ENCODE measurements at places on chromosomes 11 and 22.

- no peak for DNase-seq
These were observed at the start of gene MS4A6E for GRCh38 chr11:60326955-60327354. Gene MS4A6E, plus strand, starts transcription at chr11:60327255. Its CDS starts 7,641 bp downstream, at chr11:60334896.

DNA sequence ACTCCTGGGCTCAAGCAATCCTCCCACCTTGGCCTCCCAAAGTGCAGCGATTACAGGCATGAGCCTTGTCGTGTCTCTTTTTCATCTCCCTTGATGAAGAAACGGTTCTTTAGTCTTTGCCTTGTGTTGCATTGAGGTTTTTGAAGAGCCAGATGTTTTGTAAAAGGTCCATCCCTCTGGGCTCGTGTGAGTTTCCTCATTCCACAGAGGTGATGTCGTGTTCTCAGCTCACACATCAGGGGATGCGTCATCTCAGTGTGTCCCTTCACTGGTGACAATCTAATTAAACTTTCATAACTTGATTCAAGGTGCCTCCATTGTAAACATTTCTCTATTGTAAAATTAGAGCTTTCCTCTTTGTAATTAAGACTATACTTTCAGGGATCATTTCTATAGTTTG lies 29.7 kb upstream of the TEF start:
- DNase-seq = no peak

- DNase-seq = no peak
These were observed 151.7 kb downstream of the UVRAG start for GRCh38 chr11:75966537-75967287.

DNA sequence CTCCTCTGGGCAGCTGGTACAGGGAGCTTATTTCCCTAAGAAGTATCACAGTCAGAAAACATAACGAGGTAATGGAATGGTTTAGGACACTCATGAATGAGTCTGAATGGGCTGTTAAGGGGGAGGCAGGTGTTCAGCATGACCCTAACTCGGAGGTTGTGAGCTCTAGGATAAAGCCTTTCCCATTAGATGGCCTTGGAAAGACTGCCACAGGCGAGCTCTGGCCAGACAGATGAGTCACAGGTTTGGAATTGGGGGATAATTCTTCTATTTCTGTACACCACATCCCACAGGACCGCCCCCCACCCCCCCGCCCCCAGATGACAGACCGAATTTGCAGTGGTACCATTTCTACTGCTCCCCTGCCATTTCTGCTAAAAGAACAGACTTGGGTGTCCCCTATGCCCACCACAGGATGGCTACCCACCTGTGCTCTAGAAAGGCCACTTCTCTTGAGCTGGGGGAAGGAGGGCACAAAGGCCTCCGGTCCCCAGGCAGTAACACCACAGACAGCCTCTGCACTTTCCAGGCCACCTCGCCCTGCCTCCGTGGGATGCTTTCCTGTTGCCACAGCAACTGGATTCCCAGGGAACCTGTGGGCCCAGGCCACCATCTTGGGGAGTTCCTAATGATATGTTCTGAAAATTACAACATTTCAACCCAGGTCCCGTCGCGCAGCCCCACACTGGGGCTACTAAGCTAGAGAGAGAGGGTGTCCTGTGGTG lies 76.7 kb downstream of the TRIM29 start:
- no peak for DNase-seq

DNA sequence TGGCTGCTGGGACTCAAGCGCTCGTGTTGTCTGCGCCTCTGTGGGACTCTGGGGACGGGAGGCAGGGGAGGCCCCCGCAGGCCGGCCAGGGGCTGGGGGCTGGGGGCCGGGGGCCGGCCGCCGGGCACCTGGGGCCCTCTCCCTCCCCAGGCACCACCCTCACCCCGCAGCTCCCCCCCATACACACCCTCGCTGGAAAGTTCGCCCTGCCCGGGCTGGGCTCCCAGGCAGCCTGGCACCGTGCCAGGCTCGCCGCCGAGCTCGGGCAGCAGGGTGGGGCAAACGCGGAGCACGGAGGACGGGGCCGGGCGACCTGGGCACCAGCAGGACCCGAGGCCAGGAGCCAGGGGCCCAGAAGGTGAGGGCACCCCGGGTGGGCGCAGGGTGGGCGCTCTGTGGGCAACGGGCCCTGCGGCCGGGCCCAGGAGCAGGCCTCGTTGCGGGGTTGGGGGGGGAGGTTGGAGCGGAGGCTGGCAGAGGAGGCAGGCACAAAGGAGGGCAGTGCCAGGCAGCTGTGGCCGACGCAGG lies 76.7 kb upstream of the WNT7B start:
- DNase-seq = no peak

GRCh38 chr11:62004473-62004872 lies 37.0 kb upstream of the FTH1 start:
- DNase-seq = no peak

DNA sequence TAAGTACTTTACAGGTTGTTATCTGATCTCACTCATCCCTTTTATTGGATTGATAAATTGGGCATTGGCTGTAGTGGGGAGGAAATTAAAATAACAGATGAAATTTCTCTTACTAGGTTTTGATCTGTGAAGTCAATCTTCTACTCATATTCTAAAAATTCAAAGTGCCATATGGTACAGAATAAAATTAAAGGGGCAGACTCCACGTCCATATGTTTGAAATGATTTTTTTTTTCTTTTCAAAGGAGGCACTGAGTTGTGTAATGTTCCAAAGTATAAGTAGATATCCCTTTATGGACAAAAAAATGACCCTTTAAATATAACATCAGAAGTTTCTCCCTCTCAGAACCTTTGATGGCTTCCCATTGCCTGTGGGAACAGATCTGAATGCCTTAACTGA lies 207.4 kb downstream of the DBX1 start:
- DNase-seq = no peak

DNA sequence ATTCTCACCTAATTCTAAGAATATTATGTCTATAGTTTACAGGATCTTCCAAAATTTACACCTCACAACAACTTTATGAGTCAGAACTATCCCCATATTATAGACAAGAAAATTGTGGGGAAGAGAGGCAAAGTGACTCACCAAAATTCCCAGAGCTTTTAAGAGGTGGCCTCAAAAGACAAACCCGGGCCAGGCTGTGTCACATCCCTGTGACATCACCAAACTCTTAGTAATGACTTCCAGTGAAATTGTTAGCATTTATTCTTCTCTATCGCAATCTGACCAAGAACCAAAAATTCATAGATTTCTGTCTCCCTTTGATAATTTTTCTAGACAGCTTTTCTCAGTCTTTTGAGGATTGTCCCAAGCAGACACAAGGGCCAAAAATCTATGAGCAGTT lies 134.3 kb downstream of the SNX19 start:
- no peak for DNase-seq

DNA sequence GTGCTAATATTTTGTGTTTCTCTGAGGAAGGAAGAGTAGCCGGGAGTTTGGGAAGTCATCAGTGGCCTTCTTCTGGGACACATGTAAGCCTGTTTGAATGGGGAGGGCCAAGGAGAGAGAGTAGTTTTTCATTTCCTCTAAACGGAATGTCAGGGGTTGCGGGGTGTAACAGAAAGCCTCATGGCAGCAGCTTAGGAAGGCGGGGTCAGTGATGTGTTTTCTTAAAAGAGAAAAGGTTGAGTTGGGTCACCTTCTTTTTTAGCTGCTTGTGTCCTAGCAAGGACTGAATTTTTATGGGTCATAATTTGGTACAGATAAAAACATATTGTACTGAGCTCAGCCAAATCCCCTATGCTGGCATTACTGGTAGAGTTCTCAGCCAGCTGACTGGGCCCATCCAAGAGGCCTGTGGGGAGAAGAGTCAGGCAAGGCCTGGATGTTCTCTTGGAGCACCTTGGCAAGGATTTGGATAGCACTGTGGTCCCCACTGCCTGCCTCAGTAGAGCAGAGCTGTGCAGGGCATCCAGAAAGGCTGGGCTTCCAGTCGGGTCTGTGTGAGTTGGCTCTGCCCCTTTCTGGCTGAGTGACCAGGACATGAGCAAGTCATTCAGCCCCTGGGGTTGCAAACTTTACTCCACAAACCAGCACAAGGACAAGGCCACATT lies 29.4 kb upstream of the NAV2 start:
- no peak for DNase-seq

- DNase-seq = no peak
These were observed 170.4 kb upstream of the CTSC start for GRCh38 chr11:88507771-88508417.

DNA sequence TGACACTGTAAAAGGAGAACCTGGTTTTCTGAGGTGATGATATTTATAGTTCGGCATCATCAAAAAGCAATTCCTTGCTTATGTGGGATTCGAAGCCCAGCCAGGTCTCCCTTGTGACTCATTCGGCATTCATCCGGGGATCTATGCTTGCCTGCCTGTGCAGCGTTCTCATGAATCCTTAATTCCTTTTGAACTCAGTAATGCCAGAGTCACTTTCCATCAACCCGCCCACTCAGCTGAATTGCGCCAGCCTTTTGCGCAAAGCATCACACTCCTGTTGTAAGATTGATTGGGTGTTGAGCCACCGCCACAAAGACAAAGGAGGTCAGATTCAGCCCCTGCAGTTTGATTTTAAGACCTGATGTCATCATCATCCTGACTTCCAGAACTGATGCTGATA lies 128.6 kb downstream of the SLC17A6 start:
- no peak for DNase-seq

DNA sequence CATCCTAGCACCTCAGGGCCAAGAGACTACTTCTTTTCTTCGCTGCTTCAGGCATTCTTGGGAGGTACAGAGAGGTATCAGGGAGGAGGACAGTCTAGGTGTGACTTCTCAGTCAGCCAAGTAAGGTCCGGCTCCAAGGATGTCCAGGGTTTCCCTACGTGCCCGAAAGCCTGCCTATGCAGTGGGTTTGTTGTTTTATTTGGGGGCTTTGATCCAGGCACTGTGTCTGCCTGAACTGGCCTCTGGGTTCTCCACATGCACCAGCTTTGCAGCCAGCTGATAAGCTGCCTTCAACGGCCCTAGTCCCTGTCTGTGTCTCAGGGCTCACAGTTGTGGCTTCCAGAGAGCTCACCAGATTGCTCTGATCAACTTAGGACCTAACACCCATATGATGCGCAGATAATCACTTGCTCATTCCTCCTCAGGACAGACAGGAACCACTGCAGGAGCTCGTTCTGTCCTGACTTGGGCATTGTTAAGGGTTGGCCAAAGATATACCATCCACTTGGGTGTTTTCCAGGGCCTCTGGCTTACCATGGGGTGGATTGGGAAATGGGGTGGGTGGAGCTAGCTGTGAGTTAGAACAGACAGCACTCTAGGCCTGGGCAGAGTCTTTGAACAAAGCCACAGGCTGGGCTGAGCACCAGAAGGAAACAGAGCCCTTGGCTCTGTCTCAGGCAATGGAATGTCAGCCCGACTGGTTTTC lies 45.5 kb upstream of the CRYBB3 start:
- no peak for DNase-seq

DNA sequence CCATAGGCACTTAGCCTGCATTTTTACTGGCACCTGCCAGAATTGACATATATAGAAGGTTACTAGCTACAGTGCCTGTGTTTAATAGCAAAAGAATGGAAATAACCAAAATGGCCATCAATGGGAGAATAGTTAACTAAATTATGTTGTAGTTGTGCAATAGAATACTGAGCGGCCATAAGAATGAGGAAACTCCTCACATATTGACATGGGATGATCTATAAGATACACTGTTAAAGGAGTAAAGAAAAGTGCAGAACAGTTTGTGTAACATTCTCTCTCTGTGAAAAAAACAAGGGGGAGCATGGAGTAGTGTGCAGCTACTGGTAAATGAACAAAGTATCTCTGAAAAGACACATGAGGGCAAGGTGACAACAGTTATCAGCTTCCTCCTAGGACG lies 21.5 kb downstream of the ARAP1 start:
- DNase-seq = no peak

DNA sequence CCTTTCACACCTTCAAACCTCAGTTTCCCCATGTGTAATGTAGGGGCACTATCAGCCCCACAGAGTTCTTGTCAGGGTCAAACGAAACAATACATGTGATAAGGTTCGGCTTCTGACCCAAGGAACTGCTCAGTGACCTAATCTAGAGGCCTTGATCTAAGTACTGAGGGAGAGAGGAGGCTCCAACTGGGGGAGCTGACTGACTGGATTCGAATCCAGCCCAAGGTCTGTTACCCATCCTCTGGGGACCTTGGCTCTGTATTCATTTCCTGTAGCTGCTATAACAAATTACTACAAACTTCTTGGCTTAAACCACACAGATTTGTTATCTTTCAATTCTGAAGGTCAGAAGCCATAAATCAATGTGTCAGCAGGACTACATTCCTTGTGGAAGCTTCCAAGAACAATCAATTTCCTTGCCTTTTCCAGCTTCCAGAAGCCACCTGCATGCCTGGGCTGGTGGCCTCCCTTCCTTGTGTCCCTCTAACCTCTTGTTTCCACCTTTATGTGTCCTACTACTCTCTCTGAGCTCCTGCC lies 10.7 kb upstream of the ANAPC15 start:
- no peak for DNase-seq

DNA sequence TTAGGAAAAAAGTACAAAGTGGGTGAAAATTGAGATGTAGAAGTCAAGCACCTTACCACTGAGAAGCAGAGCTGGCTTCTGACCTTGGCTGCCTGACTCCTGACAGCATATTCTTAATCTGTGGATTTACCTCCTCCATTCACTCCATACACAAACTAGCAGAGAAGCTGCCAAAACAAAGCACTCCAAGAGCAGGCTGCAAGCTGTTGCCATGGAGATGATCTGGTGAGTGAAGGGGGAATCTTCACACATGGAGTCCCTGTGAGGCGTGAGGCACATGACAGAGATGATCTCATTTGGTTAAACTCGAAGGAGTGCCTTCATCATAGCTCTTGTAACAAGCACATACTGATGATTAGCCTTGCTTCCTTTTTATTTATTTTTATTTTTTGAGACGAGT lies 16.1 kb downstream of the COMMD9 start:
- no peak for DNase-seq

- no peak for DNase-seq
These were observed 147.4 kb upstream of the SNX19 start for GRCh38 chr11:131063638-131064037.

DNA sequence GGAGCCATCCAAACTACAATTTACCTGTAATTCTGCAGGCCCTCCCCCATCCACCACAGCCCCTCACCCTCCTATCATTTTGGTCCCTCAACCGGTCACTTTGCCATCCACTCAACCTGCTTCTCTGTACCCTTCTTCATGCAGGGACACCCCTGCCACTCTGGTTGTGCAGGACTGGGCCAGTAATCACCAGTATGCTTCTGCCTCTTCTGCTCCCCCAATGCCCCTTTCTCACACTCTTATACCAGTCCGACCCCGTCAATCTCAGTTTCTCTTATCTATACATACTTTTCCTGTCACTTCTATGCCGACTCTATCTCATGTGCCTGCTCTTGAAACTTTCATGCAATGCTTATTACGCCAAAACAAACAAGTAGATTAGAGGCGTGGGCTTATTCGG lies 5.1 kb upstream of the COMT start:
- DNase-seq = no peak

DNA sequence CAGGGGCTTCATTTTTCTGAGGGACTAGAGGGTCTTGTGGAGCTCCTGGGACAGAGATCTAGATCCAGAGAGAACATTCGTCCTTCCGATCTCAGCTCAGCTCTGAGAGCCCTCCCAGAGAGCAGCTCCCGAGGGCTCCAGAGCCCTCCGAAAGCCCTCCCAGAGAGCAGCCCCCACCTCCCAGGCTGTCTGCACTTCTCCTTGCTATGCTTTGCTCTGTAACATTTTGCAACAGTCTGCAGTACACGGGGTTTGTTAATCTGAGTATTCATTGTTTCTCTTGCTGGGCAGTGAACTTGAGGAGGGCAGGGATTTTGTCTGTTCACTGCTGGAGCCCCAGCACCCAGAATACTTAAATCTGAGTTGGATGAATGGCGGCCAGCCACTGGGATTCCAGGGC lies 2.6 kb downstream of the GGA1 start:
- no peak for DNase-seq
